HAP-1 (cell line): ENCODE measurements at places on chromosomes 6 and 20.

DNA sequence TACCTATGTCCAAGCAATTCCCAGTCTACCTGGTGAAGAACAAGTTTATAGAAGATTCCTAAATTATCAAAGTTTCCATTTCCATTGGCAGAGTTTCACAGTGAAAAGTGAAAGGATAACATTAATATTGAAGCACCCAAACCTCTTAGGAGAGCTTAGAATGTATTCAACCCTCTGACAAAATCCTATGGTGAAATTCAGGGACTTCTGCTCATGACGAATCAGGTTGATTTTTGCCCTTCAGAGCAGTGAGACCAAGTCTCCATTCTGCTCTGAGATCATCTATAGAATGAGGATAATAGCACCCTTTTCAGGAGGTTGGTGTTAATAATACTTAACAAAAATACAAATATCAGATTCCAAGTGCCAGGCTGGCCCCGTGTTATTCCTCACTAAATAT, 15.5 kb downstream of the SERPINB1 start:
- DNase-seq, result no peak

DNA sequence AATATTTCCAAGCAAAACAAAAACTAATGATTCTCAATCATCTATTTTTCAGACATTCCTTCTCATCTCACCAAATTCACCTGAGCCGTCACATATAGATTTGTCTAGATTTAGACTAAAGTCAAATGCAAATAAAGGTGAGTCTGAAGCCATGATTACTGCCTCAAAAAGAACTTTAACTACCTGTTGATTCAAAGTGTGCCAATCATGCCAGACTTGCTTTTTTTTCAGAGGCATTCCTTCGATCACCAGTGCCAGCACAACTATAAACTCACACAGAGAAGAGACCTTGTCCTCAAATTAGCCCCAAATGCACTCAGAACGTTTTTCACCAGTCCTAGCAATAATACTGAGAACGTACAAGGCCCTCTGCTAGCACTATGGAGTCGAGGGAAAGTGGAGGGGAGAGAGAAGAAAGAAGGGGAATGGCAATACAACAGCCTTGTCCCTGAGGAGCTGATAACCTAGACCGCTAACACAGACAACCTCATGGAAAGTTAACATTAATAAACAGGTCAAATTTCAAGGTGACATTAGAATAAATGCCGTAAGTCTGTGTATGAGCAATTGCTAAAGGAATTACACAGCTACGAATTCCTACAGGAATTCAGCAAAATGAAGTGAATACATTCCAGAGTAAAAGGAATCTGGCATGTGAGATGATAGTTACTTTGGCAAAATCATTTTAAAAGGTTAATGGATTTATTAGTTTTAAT, 60.9 kb downstream of the EPB41L2 start:
- DNase-seq, result no peak

GRCh38 chr6:33992191-33992590, 153.7 kb downstream of the GRM4 start:
- DNase-seq, result peak; percentile 5

- no peak for DNase-seq
Observed at GRCh38 chr6:127391094-127391953, 47.9 kb upstream of the ECHDC1 start.

DNA sequence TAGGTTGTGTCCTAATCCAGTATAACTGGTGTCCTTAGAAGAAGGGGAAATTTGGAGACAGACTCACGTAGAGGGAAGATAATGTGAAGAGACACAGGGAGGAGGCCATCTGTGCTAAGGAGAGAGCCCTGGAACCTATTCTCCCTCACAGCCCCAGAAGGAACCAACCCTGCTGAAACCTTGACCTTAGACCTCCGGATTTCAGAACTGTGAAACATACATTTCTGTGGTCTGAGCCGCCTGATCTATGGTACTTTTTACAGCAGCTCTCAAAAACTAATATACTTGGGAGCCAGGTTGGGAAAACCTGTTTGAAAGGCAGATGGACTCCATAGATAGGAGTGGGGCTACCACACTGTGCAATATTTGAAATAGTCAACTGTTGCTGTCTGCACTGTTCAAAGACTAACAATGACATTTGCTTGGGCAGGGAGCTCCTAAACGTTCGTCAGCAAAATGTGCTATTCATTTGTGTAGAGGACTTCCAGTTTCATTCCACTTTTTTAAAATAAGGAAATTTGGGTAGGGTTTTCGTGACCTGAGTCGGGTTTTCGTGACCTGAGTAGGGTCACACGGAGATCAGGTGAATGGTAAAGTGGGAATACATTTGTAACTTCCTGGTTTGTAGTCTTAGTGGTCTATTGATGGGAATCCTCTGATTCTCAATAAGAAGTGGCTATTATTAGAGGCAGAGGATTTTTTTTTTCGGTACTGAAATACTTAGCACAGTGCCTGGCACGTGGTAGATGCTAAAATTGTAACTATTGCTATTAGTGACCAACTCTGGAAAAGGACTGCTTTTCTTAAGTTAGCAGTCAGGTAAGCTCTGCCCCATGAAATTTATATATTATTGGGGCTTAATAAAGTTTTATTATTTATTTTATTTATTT, 11.4 kb downstream of the TAGAP start:
- no peak for DNase-seq

GRCh38 chr6:111759836-111760785, 113.1 kb downstream of the FYN start:
- DNase-seq, result no peak

DNA sequence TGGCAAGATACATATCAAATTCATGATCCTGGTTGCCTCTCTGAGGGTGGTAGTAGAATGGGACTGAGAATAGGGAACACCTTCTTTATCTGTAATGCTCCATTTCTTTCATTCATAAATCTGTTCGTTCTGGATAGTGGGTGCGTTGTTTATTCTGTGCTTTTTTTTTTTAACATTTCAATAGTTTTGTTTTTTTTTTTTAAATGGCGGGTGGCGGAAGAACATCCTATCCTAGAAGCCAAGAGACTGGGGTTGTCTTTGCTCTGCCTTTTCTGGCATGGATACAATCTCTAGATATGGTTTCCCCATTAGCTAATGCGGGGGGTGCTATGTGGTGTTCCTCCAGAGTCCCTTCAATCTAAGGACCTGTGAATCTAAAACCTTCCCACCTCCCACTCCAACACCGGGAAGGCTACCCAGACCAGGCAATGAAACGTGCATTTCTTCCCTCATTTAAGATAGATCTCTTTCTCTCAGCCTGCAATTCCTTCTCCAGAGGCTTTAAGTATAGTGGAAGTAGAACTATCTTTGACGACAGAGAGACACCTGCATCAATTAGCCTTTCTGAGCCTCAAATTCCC, 883 bp upstream of the CCDC28A start:
- DNase-seq, result no peak

DNA sequence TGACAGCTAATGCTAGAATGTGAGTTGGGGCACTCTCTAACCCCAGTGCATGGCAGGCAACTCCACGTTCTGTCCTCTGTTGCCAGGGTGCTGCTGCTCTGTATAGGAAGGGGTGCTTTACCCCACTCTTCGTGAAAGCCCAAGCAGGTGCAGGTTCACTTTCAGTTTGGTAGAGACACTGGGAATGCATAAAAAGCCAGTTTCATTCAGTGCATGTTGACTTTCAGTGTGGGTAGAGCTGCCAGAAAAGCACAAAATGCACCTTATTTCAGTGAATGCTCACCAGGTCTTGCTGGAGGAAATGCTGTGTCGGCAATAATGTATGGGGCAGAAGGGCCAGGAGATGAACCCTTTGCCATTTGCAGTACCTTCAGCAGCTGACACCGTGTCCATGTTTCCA, 62.1 kb upstream of the ADGRB3 start:
- DNase-seq, result no peak

- no peak for DNase-seq
Observed at GRCh38 chr6:322259-322930, 30.1 kb downstream of the DUSP22 start.

DNA sequence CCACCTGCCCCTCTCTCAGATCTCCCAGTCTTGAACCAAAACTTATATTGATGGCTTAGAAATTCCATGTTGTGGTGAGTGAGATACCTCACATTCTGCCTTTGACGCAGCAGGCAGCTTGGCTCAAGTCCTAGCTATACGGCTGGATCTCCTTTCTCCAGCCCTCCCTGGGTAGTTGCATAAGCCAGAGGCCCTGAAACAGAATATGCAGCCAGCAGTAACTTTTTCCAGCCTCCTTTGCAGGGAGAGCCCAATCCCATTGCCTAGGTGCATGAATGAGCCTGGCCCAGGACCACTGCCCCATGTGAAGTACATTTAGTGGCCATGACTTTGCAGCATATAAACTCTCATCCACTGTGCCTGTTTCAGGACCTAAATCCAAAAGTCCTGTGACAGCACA, 202.2 kb upstream of the CDYL start:
- DNase-seq, result no peak

DNA sequence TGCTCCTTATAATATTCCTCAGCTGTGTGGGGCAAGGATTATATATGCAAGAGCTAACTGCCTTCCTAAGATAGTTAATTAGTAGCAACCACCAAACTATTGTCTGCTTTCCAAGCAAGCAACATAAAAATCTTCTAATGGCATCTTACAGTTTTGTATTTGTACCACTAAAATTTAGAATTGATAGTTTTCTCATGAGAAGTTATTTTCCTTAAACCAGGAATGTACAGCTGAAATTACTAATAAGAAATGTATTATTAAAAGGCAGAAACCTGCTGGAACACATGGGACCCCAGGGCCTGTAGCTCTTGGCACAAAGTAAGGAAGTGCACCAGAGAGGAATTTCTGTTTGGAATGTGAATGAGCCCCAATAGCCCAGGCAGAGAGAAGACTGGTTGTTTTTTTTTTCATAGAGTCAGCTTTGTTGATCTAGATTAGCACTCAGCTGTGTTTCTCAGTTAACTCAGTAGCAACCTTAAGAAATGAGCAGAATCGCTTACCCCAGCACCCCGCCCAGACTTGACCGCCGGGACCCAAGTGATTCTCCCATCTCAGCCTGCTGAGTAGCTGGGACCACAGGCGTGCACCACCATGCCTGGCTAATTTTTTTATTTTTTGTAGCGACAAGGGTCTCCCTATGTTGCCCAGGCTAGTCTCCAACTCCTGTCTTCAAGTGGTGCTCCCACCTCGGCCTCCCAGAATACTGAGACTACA, 2.6 kb downstream of the MGME1 start:
- peak; percentile 50 for DNase-seq

- DNase-seq, result no peak
Observed at GRCh38 chr6:14959324-14959885, 286.5 kb upstream of the JARID2 start.

DNA sequence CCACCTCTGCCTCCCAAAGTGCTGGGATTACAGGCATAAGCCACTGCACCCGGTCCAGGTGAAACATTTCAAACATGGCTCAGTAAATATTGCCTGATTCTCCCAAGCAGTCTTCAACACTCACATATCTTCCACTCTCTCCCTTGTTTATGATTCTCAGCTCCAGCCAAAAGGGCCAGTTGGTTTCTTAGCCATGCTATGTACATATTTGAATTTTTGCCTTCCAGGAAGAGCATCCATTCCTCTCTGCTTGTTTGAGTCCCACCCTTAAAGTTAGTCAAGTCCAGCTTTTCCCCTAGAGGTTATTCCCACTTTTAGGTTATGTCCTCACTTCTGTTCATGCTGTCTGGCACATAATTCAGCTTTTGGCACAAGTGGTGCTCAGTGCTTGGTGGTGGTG, 5.9 kb downstream of the KIFC1 start:
- no peak for DNase-seq

- DNase-seq, result no peak
Observed at GRCh38 chr6:100685747-100686146, 195.4 kb downstream of the ASCC3 start.

- DNase-seq, result no peak
Observed at GRCh38 chr6:2497922-2498623, 252.6 kb downstream of the MYLK4 start.

- no peak for DNase-seq
Observed at GRCh38 chr6:139522511-139523220, 148.2 kb upstream of the CITED2 start.

DNA sequence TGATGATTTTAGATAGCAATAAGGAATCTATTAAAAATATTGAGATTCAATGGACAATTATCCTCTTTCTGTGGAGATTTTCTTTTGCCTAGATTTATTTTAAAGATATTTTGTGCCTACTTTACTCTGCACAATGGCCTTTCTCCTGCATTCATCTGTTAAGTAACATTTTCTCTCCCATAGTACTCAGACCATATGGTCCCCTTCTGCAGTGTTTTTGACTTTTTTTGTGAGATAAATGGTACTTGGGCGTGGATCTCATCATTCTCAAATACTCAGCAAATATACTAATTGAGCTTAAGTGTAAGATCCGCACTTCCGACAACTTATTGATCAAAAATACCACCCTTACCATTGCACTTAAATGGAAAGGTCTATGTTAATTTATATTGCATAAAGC, 55.8 kb downstream of the PHACTR1 start:
- DNase-seq, result no peak

DNA sequence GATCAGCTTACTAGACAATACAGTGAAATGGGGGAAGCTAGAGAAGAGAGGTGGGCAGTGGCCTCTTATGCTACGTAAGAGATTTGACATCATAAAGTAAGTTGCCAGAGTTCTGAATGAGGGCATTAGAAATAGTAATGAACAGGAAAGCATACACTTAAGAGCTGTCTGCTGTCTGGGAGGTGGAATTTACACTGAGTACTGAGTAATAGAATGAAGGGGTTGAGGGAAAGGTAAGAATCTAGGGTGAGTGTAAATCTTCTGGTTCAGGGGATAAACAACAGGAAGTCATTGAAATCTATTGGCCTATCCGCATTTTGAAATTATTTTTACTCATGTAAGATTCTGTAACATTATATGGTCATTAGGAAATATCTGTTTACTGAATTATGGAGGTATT, 35.8 kb downstream of the HLA-DMB start:
- DNase-seq, result no peak

GRCh38 chr20:63087872-63088680, 81.3 kb upstream of the BHLHE23 start:
- no peak for DNase-seq

- no peak for DNase-seq
Observed at GRCh38 chr20:25321262-25321831, 69.3 kb downstream of the ABHD12 start.

- DNase-seq, result no peak
Observed at GRCh38 chr20:18635380-18635779, 47.5 kb downstream of the DTD1 start.

GRCh38 chr6:169938262-169938701, 186.9 kb downstream of the ERMARD start:
- no peak for DNase-seq

- no peak for DNase-seq
Observed at GRCh38 chr6:139510040-139510790, 135.8 kb upstream of the CITED2 start.

GRCh38 chr20:50541606-50542041, 31.4 kb downstream of the PTPN1 start:
- no peak for DNase-seq

- DNase-seq, result no peak
Observed at GRCh38 chr20:44034965-44035635, 120.4 kb downstream of the TOX2 start.
